ENCODE measurements at places on chromosomes 12 and 14.

DNA sequence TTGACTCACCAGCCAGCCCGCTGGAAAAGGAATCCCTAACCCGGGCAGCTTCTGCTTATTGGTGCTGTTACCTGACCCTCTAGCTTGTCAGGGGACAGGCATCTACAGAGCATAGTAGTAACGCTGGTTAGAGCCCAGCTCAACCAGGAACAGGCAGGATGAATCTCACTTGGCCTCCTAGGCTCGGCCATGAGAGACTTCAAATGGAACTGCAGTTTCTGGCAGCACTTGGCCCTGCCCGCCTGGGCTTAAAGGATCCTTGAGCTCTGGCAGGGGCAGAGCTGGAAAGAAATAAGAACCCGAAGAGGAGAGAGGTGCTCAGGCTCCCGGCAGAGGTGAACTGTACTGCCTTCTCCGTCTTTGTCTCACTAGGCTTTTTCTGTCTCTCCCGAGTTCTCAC is 2.3 kb upstream of the LHX5 start:
- DNase-seq, result no peak

DNA sequence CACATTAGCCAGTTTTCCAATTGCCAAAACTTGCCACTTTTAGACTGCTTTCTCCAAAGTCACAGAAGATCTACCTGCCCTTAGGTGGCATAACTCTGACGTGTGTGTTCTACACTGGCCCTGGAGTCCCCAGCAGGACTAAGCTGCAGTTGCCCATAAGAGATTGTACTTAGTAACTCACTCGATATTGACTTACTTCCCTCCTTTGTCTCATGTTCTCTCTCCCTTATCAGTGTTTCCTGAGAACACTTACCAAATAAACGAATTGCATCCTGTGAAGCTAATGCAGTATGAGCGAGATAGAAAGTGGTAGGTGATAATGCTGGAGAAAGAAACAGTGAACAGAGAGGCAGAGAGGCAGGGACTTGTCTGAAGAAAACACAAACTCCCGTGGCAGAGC is 117.2 kb downstream of the NUAK1 start:
- no peak for DNase-seq

GRCh38 chr12:69688471-69689427 is 10.4 kb downstream of the BEST3 start:
- DNase-seq, result peak; percentile 80

DNA sequence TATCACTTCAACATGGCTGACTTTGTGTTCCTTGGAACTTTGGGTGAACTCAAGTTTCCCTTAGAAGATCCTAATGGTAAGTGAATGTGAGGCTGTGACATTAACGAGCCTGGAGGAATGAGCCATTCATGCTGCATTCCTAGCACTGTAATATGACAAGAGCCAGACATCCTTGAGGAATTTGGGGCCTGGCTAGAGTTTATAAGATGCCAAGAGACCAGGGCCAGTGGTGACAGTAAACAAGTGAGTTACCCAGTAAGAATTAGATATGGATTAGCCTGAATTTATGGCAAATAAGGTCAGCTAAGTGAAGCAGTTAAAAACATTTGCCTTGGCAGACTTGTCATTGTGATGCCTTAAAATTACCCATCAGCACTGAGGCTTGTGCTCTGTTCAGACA is 232.4 kb downstream of the AKAP6 start:
- no peak for DNase-seq

DNA sequence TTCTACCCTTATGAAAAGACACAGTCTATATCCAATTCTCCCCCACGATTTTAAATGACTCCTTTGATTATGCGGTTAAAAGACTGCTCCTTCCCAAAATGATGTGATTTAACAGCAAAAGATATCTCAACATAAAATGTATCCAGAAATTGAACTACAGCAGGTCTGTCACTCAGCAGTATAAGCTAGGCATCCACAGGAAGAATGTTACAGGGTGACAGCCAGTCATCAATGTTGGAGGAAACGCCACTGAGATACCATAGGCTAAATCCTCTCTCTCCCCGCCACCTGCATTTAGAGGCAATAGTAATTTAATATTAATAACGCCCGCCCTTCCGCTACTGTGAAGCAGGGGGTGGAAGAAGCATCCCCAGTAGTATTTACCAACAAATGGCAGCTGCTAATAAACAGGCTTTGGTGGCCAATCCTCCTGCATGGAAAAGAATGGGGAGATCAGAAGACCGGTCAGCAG is 613 bp downstream of the RECQL start:
- DNase-seq, result no peak

DNA sequence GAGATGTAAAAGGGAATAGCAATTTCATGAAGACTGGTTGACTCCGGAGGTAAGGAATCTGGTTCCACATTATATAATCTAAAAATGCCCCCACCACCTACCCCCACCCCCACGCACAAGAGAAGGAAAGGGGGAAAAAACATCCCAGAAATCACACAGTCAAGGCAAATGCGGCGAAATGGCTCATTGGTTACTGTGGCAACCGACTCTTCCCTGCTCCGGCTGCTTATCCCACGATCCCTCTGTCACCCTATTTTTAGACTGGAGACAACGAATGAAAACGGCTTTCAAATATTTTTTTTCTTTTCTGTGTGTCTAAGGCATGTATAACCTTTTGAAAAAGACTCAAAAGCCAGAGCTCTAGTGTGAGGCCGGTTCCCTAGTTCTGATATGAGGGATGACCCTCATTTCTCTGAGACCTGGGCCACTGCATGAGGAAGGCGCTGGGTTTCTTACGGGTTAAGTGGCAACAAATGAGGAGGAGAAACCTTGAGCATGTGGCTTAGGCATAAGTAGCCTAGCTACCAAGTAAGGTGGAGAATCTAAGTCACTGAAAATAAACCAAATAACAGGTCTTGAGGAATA is 148.3 kb upstream of the GRIN2B start:
- DNase-seq, result no peak

DNA sequence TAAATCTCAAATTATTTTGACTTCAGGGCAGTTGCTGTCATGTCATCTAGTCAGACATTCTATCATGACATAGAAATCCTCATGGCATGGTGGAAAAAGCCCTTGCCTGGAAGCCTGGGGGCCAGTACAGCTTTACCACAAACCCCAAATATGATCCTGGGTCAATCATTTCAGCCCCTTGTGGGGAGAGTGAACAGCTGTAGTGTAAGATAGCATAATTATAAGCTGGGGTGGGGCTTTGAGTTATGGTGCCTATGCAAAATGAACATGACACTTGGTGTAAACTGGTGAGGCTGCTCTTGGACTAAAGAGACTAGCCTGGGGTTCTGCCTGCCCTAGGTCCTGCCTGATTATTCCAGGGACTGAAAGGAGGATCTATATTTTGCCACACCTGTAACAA is 207.7 kb upstream of the DDHD1 start:
- no peak for DNase-seq

- DNase-seq, result no peak
Observed at GRCh38 chr14:50910495-50911420, 33.5 kb downstream of the PYGL start.

DNA sequence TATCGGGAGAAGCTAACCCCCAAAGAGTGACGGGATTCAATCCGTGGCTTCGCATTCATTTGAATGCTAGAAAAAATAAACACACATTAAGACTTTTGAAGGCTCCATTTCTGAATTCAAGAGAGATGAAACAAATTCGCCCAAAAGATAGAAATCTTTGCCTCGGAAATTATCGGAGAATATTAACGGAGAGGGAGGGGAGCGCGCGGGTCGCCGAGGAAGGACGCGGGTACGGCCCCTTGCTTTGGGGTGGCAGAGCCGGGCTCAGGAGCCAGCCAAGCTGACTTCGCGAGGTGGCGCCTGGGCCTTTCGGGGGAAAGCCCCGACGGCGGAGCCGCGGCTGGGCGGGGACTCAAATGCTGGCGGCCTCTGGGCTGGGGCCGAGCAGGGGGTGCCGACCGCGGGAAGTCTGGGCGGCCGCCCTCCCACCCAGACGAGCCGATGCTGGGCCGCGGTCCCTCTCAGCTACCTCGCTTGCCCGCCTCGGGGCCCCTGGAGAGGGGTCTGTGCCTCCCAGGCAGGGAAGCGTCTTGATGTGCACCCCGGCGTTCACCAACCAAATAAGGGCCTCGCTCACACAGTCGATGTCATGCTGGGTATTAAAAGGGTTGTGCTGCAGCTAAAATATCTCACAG is 14.7 kb downstream of the NKX2-1 start:
- DNase-seq, result no peak

DNA sequence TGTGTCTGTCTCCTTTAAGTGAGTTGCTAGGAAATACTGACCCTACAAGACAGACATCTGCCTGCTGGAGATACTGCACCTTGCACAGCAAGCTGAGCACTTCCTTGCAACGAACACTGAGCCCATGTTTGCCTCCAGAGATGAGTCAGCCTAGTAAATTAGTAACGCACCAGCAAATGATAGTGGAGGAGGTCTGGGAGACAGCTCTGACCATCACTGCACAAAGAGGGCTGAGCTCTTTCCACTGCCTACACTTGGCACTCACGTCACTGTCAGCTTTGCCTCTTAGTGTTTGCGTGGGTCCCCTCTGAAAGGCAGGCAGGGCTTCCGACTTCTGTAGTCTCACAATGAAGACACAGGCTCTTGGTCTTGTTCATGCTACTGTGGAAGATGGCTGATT is 109.0 kb downstream of the APAF1 start:
- DNase-seq, result no peak

DNA sequence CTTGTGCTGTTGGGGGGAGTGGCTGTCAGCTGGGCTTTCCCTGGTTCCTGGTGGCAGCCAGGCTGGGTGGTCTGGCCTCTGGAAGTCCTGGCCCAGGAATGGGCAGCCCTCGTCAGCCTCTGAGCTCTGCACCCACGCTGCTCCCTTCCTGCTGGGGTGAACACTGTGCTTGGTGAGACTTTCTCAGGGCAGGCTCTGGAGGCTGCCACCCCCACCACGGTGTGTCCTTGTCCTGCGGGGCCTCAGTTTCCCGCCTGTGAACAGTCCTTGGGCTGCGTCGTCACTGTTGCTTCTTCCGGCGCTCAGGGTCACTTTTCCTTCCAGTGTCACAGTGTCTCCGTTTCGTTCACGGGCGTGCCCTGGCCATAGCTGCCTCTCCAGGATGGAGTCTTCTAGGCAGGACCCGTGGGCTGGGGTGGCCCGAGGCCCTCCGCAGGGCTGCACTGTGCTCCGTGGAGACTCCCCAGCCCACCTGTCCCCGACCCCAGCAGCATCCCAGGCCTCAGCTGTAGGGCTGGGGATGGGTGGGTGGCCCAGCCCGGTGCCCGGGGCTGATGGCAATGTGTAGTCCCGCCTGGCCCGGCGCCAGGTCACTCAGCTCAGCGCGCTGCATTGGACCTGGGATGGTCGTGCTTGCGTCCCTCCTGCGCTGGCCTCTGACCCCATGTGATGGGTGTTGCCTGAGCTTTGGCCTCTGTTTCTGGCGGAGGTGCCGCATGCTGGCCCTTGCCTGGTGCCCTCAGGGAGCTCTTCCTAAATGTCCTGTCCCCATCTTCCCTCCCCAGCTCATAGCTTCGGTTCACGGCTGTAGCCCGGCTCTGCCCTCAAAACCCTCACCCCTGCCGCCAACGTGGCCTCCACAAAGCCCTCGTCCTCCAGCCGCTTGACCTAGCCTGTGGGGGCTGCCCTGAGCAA is 6.8 kb downstream of the KIF26A start:
- DNase-seq, result no peak

- DNase-seq, result no peak
Observed at GRCh38 chr12:68530965-68531364, 79.7 kb upstream of the RAP1B start.

- peak; percentile 52 for DNase-seq
Observed at GRCh38 chr12:48903982-48904411, 21.3 kb downstream of the FKBP11 start.

DNA sequence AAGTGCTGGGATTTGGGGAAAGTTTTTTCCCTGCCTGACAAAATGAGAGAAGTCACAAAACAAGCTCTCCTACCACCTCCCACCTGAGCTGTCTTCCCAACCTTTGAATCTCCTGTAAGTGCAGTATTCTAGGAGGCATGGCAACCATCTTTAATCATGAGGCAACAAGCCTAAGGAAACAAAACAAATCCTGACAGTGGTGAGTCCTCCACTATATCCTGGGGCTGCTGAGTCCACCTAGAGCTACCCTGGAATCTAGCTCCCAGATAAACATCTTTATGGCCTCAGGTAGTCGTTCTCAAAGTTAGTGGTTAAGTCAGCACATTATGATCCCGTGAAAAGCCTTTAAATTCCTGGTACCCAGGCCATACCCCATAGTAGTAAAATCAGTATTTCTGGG is 22.3 kb upstream of the ACTN1 start:
- DNase-seq, result no peak

DNA sequence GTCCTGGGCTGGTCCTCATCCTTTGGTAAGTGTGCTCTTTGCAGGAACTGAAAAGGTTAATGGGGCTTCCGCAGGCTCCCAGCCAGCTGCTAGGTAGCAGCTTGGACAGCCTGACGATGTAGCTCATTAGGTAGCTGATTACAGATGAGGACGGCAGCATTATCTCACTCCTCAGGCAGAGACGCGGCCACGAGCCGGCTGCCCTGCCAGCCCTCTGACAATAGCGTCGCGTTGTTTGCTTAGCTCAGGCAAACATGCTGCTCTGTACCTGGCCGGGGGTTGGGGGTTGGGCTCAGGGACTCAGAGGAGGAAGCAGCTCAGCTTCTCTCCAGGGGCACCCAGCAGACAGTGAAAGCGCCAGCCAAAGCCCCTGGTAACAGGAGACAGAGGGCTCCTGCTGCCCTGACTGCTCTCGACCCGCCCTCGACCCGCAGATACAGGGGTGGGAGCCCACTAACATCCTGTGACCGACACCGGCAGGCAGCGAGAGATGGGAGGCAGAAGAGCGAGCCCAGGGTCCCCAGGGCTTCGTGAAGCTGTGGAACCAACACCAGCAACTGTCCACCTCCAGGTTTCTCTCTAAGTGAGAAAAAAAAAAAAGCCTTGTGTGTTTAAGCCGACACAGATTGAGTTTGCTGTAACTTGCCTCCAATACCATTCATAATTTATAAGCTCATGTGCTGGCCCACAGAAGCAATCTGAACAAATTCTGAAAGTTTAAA is 53.4 kb upstream of the DLK1 start:
- DNase-seq, result no peak

GRCh38 chr14:38646391-38646790 is 390.5 kb upstream of the CLEC14A start:
- DNase-seq, result no peak
